ENCODE measurements at places on chromosomes 12 and 14. TPM values are rescaled to one million over a fixed set of nuclear protein-coding genes. Genes with fewer than 3 reads are reported as not detected.

DNA sequence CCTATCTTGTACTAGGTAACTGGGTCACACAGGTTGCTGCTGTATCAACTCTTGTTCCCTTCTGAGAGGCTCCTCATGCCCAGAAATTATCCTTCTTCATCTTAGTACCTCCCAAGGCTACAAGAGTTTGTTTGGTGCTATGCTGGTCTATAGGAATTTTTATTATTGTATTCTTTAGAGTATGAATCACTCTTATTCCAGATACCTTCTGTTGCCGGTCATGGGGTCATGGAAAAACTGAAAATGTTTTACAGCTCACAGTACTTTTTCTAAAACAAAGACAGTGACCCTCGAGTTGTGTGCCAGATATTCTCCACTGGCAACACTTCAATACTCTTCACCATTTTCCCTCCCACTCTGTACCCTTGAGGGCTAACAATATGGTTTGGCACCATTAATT lies 1598.0 kb upstream of the TMEM132C start:
- DNase-seq, result no peak
- no peaks in the 10 kb centered on the region for H3K36me3 ChIP-seq
- no peak overlapping the region for H3K27ac ChIP-seq
- H3K27me3 ChIP-seq, result no peaks in the 10 kb centered on the region
- H3K4me3 ChIP-seq, result no peak overlapping the region
- H3K4me1 ChIP-seq, result no peaks in the 10 kb centered on the region

- H3K27ac ChIP-seq, result no peak overlapping the region
- no peaks in the 10 kb centered on the region for H3K4me1 ChIP-seq
- no peaks in the 10 kb centered on the region for H3K27me3 ChIP-seq
- no peak overlapping the region for H3K4me3 ChIP-seq
- DNase-seq, result no peak
- peaks cover 62% of the 10 kb centered on the region for H3K36me3 ChIP-seq
Measured at GRCh38 chr14:31712244-31713127, 151.3 kb downstream of the NUBPL start.

DNA sequence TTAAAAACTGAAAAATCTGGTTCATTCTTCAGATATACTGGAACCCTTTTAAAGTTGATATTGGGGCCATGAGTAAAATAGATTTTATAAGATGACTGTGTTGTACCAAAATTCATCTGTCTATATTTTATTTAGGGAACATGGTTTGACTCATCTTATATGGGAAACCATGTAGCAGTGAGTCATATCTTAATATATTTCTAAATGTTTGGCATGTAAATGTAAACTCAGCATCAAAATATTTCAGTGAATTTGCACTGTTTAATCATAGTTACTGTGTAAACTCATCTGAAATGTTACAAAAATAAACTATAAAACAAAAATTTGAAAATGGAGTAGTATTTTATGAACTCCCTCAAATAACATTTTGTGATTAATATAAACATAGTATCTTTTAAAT lies 14.2 kb downstream of the PTGER2 start:
- no peak overlapping the region for H3K4me3 ChIP-seq
- H3K36me3 ChIP-seq, result peaks cover 10% of the 10 kb centered on the region
- H3K4me1 ChIP-seq, result peaks cover 77% of the 10 kb centered on the region
- DNase-seq, result no peak
- no peak overlapping the region for H3K27ac ChIP-seq

DNA sequence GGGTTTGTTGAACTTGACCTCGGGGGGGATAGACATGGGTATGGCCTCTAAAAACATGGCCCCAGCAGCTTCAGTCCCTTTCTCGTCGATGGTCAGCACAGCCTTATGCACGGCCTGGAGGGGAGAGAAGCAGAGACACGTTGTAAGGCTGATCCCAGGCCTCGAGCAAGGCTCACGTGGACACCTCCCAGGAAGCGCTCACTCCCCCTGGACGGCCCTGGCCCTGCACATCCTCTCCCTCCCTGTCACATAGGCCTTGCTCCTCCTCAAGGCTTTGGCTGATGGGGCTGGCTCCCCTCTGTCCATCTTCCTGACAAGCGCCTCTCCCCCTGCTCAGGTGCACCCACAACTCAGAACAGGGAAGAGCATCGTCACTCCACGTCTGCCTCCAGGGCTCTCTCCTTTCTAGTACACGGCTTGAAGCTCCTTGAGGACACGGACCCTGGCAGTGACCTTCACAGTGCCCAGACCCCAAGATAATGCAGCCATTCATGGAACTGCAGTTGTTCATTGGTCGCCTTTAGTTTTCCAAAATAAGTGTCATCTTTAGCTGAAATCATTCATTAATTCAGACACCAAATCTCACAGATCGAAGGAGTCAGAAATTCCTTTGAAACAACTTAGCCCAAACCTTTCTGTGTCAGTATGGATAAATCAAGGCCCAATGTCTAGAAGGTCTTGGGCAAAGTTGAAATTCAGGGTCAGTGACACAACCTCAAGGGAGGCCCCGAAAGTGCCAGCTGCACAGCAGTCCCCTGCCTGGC lies 9.7 kb downstream of the SERPINA1 start:
- H3K4me1 ChIP-seq, result no peaks in the 10 kb centered on the region
- no peak overlapping the region for H3K4me3 ChIP-seq
- H3K36me3 ChIP-seq, result no peaks in the 10 kb centered on the region
- H3K27me3 ChIP-seq, result peaks cover 22% of the 10 kb centered on the region
- no peak overlapping the region for H3K27ac ChIP-seq
- DNase-seq, result no peak

DNA sequence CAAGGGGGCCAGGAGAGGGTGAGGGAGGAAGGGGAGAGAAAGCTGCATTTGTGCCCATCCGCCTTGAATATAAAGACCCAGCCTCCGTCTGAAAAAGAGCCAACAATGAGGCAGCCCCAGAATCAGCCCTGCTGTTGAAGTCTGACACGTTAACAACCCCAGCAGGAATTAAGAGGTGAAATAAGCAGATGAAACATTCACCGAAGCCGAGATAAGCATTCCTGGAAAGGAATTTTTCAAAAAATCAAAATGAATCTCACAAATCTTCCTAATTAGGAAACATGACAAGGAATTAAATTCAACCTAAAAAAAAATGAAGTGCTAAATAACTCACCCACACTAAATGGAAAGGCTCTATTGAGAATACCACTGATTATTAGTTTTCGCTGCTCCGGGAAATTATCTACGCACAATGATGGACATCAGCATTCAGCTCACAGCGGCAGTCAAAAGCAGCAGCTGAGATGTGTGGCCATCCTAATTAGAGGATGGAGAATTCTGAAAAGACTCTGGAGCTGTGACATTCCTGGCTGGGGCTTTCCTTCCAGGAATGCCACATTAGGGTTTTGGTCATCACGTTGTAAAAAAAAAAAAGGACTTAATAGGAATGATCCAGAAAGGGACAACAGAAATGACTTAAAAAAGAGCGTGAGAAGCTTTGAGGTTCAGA lies 8.2 kb upstream of the PARP11 start:
- H3K4me3 ChIP-seq, result no peak overlapping the region
- H3K27ac ChIP-seq, result no peak overlapping the region
- DNase-seq, result no peak

DNA sequence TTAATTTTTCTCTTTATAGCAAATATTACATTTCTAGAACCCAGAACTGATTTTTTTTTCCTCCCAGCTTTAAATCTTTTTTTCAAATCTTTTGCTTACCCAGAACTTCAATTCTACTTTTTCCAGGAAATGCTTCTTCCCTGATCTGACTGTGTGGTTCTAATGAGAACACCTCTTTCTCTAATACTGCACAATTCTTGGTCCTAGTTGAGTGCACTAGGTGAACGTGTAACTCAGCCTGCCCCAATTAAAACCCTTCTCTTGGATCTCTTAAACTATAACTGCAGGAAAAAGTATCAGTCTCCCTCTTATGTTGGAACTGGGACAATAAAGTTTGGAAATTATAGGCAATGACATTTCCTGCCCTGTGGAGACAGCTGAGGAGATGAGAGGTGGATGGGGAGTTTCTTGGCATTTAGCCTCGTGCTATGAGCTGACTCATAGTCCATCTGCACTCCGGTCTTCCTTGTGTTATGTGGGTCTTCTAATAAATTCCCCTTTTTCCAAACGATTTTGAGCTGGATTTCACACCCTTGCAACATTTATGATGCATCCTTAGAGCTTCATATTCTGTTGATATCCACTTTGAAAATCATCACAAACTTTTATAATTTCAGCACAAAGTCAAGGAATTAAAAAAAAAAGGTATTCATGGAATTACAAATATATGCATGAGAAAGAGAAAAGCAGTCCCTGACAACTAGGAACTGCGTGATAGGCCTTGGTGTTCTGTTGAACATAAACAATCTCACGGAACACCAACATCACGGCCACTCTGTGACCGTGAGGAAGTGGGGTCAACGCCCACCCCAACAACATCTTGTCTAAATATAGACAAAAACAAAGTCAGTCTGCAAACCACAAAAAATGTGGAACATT lies 52.4 kb downstream of the BRMS1L start:
- no peaks in the 10 kb centered on the region for H3K4me1 ChIP-seq
- H3K36me3 ChIP-seq, result no peaks in the 10 kb centered on the region
- H3K4me3 ChIP-seq, result no peak overlapping the region
- DNase-seq, result no peak

- peak overlapping the region; percentile 94 for H3K4me3 ChIP-seq
- H3K4me1 ChIP-seq, result peaks cover 49% of the 10 kb centered on the region
- peak; percentile 20 for DNase-seq
- no peaks in the 10 kb centered on the region for H3K27me3 ChIP-seq
- H3K27ac ChIP-seq, result peak overlapping the region; percentile 98
- no peaks in the 10 kb centered on the region for H3K36me3 ChIP-seq
Measured at GRCh38 chr12:121712190-121712460, 427 bp upstream of the TMEM120B start.

DNA sequence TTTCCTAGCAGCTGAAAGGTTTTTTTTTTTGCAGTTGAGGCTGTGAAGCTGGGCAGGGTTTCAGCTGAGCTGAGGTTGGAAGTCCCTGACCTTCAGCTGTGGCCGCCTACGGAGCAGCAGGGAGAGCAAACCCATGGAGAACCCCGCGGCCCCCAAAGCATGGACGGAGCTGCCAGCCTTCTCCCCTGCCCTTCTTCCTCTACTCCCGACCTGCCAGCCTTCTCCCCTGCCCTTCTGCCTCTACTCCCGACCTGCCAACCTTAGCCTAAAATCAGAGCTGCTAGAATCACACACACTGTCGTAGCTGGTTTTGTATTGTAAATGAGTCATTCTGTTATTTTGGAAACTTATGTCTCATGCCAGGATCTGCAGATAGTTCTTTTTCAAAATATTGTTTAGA lies 74.6 kb downstream of the PPP2R5C start:
- H3K27ac ChIP-seq, result peak overlapping the region; percentile 88
- H3K27me3 ChIP-seq, result no peaks in the 10 kb centered on the region
- DNase-seq, result no peak
- H3K36me3 ChIP-seq, result peaks cover 2% of the 10 kb centered on the region
- H3K4me3 ChIP-seq, result no peak overlapping the region

DNA sequence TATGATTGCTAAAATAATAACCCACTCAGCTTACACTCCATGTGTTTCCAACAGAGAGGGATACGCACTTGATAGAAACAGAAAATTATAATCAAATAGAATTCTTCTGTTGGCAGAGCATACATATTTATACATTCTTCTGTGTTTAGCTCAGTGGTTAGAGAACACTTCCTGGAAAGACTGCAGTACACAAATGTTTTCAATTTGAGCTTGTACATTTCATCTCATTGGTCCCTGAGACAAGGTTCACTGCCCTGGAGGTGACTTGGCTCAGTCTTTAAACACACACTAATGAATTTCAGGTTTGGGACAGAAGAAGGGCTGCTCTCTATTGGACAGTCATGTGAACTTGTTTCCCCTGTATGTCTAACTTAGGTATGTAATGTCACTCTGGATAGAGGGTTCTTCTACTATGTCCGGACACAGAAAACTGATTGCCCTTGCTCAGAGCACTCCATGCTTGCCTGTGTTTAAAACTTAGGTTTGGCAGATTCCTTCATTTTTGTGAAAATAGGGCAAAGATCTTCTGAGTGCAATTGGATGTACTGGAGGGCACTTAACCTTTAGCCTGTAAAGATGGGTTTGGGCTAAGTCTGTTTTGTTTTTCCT lies 22.9 kb downstream of the PROX2 start:
- no peaks in the 10 kb centered on the region for H3K36me3 ChIP-seq
- peaks cover 27% of the 10 kb centered on the region for H3K4me1 ChIP-seq
- H3K27ac ChIP-seq, result peak overlapping the region; percentile 83

GRCh38 chr14:97413022-97413539 lies 615.9 kb downstream of the VRK1 start:
- peaks cover 19% of the 10 kb centered on the region for H3K4me1 ChIP-seq
- peaks cover 2% of the 10 kb centered on the region for H3K36me3 ChIP-seq
- no peak overlapping the region for H3K27ac ChIP-seq

DNA sequence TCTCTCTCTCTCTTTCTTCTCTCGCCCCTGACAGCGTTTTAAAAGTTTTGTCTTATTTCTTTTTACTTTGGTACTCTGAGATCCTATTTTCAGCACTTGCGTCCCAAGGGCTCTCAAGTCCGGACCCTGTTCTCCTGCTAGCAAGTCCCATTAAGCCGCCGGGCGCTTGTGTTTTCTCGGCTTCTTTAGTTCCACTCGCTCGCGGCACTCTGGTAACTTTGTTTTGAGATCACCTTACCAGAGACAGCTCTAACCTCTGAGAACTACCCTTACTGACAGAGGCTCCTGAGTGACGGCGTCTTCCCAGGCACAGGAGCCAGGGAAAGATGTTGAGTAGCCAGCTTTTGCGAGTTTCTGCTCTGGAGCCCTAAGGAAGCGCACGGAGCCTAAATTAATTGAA lies 2.7 kb upstream of the MYF5 start:
- no peak for DNase-seq
- peaks cover 38% of the 10 kb centered on the region for H3K27me3 ChIP-seq
- H3K4me1 ChIP-seq, result no peaks in the 10 kb centered on the region
- H3K4me3 ChIP-seq, result no peak overlapping the region
- H3K27ac ChIP-seq, result no peak overlapping the region
- H3K36me3 ChIP-seq, result peaks cover 9% of the 10 kb centered on the region

DNA sequence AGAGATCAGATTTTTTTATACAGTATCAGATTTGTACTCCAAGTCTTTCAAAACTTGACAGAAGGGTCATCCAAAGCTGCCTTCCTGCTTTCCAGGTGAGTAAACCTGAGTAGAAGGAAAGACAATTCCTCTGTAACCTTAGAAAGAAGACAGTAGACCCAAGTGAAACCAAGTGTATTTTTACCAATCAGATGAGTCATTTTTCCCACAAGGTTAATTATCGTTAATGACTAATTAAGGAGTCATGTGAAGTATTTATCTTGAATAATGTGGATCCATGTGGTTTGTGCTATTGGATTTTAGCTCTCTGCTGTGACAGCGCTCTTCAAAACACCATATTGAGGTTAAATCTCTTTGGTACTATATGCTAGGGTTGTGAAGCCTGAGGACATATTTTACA lies 74.0 kb upstream of the PELI2 start:
- DNase-seq, result no peak
- no peaks in the 10 kb centered on the region for H3K4me1 ChIP-seq
- no peaks in the 10 kb centered on the region for H3K36me3 ChIP-seq
- H3K27ac ChIP-seq, result no peak overlapping the region
- H3K27me3 ChIP-seq, result peaks cover 21% of the 10 kb centered on the region

- H3K36me3 ChIP-seq, result no peaks in the 10 kb centered on the region
- no peaks in the 10 kb centered on the region for H3K4me1 ChIP-seq
- H3K27me3 ChIP-seq, result no peaks in the 10 kb centered on the region
- no peak overlapping the region for H3K4me3 ChIP-seq
- no peak overlapping the region for H3K27ac ChIP-seq
- DNase-seq, result no peak
Measured at GRCh38 chr12:9198012-9198411, 10.2 kb downstream of the PZP start.

Gene POTEM
- total RNA-seq, result not detected

Gene NGB
- not detected for total RNA-seq

Gene RD3L
- not detected for total RNA-seq

Gene SERPINA4
- total RNA-seq, result not detected

Gene TMEM179
- total RNA-seq, result not detected

Gene DTX1
- 2.8 TPM for total RNA-seq
